Activated CD8-positive, alpha-beta memory T cell treated with anti-CD3 and anti-CD28 coated beads, Interleukin-2, amount 10 ng/mL, durations not matched to agents 7 days and 5 days (primary cell): ENCODE measurements at places on chromosomes 6 and 20.

DNA sequence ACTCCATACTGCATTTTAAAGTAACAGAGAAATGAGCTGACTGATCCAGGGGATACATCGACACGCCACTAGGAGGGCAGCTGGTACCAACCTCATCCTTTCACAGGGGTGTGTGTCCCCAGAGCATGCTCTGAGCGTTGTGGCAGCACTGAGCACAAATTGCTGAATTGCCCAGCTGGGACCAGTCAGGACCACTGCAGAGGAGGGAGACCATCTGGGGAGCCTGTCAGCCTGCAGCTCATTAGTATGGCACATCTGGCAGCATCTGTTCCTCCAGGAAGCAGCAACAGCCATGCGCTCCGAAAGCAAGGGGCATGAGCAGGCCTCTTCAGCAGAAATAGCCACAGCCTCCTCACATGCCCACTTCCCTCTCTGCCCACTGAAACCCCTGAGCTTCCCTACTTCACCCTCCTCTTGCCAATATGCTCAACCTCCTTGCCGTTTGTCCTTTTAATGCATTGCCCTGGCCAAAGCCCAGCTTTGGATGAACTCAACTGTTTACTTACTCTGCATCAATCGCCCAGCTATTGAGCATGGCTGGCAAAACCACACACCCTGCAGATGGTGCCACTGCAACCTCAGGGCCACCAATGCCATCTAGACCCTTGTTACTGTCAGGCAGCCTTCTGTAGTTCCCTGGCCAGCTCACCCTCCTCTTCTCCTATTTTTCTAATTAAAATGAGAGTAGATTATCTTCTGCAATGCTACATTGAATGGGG lies 77.6 kb upstream of the NEDD9 start:
- no peak for DNase-seq

DNA sequence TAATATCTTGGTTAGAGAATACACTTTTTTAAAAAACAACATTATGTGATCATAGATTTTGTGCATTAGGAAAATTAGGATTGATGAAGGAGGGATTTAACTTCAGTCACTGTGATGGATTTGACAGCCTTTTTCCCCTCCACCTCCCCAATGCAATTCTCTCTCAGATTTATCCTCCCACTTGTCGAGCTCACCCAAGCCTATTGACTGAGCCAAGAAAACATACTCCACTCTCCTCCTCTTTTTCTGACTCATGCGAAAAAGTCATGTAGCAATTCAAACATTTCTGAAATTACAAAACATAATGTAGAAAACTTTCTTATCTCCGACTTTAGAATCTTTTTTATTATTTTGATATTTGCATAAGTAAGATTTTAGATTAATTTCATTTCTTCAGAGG lies 24.1 kb downstream of the KLHL32 start:
- DNase-seq: no peak

DNA sequence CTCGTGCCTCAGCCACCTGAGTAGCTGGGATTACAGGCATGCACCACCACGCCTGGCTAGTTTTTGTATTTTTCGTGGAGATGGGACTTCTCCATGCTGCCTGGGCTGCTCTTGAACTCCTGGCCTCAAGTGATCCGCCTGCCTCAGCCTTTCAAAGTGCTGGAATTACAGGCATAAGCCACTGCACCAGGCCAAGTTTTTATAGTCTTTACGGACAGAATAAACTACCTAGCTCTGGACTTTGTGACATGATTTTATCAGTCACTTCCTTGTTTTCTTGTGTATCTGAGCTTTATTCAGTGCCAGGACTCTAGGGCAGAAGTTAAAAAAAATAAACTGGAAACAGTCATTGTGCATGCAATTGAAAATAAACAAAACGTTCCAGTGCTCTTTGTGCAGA lies 46.7 kb upstream of the RALGAPA2 start:
- DNase-seq: no peak

DNA sequence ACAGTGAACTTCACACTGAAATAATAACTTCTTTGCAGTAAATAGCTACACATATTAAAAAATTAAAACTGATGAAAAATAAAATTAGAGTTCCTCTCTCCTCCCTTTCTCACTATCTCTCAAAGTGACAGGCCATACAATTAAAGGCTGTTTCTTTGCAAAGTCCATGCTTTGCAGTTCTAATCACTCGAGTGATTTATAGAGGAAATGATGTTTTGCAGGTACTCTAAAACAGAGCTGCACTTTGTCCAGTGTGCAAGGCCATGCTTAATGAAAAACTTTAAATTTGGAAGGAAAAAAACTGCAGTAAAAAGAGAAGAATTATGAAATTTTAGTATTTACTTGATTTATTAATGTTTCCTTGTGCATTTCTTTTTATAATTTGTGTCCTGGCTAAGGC lies 112.5 kb downstream of the GMDS start:
- DNase-seq: no peak
